Activated T-cell treated with anti-CD3 and anti-CD28 coated beads, Interleukin-2, amount 50 U/mL, for 24 hours (primary cell): ENCODE measurements at places on chromosomes 3 and 15.

- H3K27me3 ChIP-seq, result no peaks in the 10 kb centered on the region
- no peak overlapping the region for H3K27ac ChIP-seq
- no peak for DNase-seq
- H3K4me1 ChIP-seq, result peaks cover 58% of the 10 kb centered on the region
- H3K4me3 ChIP-seq, result no peak overlapping the region
Observed at GRCh38 chr3:32948625-32949445, 2.6 kb upstream of the CCR4 start.

- no peaks in the 10 kb centered on the region for H3K36me3 ChIP-seq
- H3K27ac ChIP-seq, result no peak overlapping the region
- no peak overlapping the region for H3K4me3 ChIP-seq
- peaks cover 6% of the 10 kb centered on the region for H3K27me3 ChIP-seq
- H3K4me1 ChIP-seq, result peaks cover 36% of the 10 kb centered on the region
Observed at GRCh38 chr15:43975326-43975725, 148.5 kb downstream of the WDR76 start.

GRCh38 chr3:12536423-12536822 lies 8.9 kb downstream of the MKRN2OS start:
- no peak for DNase-seq
- peaks cover 8% of the 10 kb centered on the region for H3K4me1 ChIP-seq
- H3K27me3 ChIP-seq, result no peaks in the 10 kb centered on the region
- H3K4me3 ChIP-seq, result no peak overlapping the region
- H3K36me3 ChIP-seq, result peaks cover 69% of the 10 kb centered on the region
- H3K27ac ChIP-seq, result no peak overlapping the region

DNA sequence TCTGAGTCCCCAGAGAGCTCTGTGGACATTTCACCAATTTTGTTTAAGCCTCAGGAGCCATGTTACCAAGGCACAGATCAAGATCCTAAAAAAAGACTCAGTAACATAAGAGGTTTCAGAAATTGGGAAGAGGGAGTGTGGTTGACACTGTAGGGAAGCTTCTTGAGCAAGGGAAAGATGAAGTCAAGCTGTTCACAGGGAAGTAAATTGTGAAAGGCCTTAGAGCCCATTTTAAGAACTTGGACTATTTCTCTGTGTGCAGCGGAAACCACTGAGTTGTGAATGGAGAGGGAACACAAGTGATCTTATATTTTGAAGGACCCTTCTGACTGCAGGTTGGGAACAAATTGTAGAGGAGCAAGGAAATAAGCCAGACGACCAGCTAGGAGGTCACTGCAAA lies 18.7 kb downstream of the BCL2A1 start:
- DNase-seq, result no peak
- no peaks in the 10 kb centered on the region for H3K27me3 ChIP-seq

DNA sequence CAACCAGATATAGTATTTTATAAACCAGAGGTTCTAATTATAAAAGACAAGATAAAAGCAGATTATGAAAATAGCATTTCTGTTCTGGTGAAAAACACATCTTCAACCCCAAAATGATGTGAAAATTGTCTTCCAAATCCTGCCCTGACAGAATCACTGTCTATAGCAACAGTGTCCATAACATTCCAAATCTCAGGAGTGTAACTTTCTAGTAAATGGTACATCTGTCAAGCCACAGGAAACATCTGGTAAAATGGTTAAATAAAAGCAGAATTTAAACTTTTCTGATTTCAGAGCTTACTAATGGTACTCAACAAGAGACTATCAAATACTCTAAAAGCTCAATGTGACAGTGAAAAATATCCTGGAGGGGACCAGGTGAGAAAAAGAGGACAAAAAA lies 60.5 kb downstream of the VGLL4 start:
- H3K27me3 ChIP-seq, result no peaks in the 10 kb centered on the region
- no peak overlapping the region for H3K27ac ChIP-seq
- H3K36me3 ChIP-seq, result peaks cover 25% of the 10 kb centered on the region
- H3K4me3 ChIP-seq, result no peak overlapping the region
- peaks cover 76% of the 10 kb centered on the region for H3K4me1 ChIP-seq

- H3K4me3 ChIP-seq, result no peak overlapping the region
- no peak for DNase-seq
- H3K27me3 ChIP-seq, result peaks cover 11% of the 10 kb centered on the region
- H3K36me3 ChIP-seq, result no peaks in the 10 kb centered on the region
- H3K27ac ChIP-seq, result no peak overlapping the region
Observed at GRCh38 chr15:78983146-78983918, 38.5 kb upstream of the CTSH start.

GRCh38 chr15:73052653-73053397 lies 562 bp downstream of the NEO1 start:
- H3K27ac ChIP-seq, result peak overlapping the region; percentile 37
- peak; percentile 43 for DNase-seq
- no peaks in the 10 kb centered on the region for H3K36me3 ChIP-seq
- H3K27me3 ChIP-seq, result peaks cover 15% of the 10 kb centered on the region
- H3K4me1 ChIP-seq, result peaks cover 11% of the 10 kb centered on the region
- H3K4me3 ChIP-seq, result peak overlapping the region; percentile 81

DNA sequence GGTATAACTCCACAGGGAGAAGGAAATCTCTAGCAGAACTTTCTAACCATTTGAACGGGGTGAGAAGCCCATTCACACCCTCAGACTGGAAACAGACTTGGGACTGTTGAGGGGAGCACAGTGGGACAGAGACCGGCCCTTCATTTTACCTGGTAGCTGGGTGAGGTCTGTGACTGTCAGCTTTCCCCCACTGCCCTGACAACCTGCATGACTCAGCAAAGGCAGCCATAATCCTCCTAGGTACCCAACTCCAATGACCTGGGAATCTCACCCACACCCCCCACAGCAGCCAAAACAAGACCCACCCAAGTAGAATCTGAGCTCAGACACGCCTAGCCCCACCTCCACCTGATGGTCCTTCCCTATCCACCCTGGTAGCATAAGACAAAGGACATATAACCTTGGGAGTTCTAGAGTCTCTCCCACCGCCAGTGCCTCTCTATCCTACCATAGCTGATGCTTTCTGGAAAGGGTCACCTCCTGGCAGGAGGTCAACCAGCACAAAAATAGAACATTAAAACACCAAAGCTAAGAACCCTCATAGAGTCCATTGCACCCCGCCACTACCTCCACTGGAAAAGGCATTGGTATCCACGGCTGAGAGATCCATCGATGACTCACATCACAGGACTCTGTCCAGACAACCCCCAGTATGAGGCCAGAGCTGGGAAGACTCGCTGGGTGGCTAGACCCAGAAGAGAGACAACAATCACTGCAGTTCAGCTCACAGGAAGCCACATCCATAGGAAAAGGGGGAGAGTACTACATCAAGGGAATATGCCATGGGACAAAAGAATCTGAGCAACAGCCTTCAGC lies 28.0 kb downstream of the SENP7 start:
- H3K4me3 ChIP-seq, result no peak overlapping the region
- H3K4me1 ChIP-seq, result peaks cover 61% of the 10 kb centered on the region
- no peak for DNase-seq
- H3K36me3 ChIP-seq, result peaks cover 69% of the 10 kb centered on the region
- H3K27me3 ChIP-seq, result no peaks in the 10 kb centered on the region
- peak overlapping the region; percentile 22 for H3K27ac ChIP-seq

- H3K27me3 ChIP-seq, result no peaks in the 10 kb centered on the region
- no peaks in the 10 kb centered on the region for H3K36me3 ChIP-seq
- no peak for DNase-seq
- H3K27ac ChIP-seq, result peak overlapping the region; percentile 53
- peaks cover 32% of the 10 kb centered on the region for H3K4me1 ChIP-seq
Observed at GRCh38 chr3:196620161-196620604, 19.3 kb upstream of the NRROS start.

- no peaks in the 10 kb centered on the region for H3K36me3 ChIP-seq
- H3K27ac ChIP-seq, result no peak overlapping the region
- no peaks in the 10 kb centered on the region for H3K4me1 ChIP-seq
- H3K27me3 ChIP-seq, result no peaks in the 10 kb centered on the region
Observed at GRCh38 chr3:161607056-161607455, 110.4 kb downstream of the OTOL1 start.

DNA sequence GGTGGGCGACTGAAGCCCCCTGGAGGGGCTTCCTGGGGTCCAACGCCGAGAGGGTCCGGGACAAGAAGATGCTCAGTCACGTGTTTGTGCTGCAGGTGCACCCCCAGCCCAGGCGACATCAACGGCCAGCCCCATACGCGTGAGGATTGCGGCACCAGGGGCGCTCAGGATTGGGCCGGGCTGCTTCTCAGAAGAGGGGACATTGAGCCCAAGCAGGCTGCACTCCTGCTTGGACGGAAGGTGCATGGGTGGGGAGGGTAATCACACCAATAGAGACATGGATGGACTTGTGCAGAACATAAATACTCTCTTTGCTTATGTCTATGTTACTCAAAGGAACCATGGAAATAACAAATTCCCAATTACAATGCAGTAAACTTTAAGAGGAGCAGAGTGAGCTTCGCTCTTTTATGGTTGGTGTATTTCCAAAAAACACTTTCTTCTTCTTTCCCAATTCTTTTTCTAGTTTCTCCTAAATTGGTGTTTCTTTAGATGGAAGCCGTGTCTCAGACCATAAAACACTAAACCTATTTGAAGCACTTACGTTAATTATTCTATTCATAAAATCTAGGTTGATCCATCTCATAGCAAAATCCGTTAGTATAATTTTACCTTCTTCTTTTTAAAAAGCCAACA lies 182.7 kb downstream of the GOLGA6L6 start:
- H3K36me3 ChIP-seq, result no peaks in the 10 kb centered on the region
- H3K4me1 ChIP-seq, result peaks cover 9% of the 10 kb centered on the region
- H3K27ac ChIP-seq, result no peak overlapping the region
- no peak for DNase-seq
- H3K4me3 ChIP-seq, result no peak overlapping the region

DNA sequence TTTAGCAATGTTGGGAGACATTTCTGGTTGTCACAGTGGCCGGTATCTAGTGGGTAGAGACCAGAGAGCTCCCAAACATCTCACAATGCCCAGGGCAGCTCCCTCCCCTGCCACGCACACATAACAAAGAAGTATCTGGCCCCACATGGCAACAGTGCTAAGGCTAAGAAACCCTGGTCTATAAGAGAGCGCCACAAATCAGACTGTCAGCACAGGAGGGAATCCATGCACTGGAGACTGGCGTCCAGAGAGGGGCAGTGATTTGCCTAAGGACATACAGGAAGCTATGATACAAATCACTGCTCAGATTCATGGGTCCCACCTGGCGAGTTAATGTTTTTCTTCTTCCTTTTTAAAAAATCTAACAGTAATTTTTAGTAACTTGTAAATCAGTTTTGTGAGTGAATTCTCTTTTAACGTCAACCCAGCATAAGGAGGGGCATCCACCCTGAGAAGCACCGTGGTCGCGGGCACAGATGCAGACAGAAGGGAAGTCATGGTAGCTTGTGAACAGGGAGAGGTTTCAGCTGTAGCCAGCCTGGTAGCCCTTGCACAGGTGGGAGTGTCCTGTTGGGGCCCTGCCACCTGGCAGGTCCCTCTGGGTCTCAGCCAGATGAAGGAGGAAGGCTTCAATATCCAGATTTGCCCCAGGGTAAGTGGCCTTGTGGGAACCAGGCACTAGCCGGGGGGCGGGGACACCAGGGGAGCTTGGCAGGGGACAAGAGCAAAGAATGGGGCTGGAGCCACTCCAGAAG lies 8.7 kb downstream of the ISG20 start:
- no peak overlapping the region for H3K4me3 ChIP-seq
- no peaks in the 10 kb centered on the region for H3K27me3 ChIP-seq
- peaks cover 67% of the 10 kb centered on the region for H3K36me3 ChIP-seq

DNA sequence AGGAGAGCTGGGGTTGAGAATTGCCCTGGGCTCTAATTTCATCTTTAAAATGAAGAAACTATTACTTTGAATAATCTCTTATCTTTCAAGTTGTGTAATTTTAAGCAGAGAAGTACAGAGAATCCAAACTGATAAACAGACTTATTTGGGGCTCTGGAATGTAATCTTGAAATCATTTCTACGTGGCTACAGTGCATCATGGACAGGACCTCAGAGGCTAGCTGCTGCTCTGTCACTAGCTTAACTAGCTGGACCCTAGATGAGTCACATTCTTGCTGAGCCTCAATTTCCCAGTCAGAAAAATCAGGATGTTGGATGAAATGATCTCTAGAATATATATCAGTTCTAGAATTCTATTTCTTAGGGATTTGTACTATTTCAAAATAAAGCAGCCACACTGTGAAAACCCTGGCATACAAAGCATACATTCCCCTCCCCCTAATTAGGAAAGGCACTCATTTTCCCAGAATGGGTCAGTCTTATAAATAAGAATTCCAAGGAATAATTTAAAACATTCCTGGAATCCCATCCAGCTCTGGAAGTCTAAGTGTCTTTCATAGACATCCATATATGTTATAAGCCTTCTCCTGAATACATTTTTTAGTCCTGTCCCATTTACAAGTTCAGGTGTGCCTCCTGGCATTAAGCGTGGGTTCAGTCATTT lies 47.2 kb downstream of the RASGRP1 start:
- no peaks in the 10 kb centered on the region for H3K27me3 ChIP-seq
- H3K27ac ChIP-seq, result peak overlapping the region; percentile 90
- H3K4me1 ChIP-seq, result peaks cover 61% of the 10 kb centered on the region
- H3K4me3 ChIP-seq, result no peak overlapping the region

DNA sequence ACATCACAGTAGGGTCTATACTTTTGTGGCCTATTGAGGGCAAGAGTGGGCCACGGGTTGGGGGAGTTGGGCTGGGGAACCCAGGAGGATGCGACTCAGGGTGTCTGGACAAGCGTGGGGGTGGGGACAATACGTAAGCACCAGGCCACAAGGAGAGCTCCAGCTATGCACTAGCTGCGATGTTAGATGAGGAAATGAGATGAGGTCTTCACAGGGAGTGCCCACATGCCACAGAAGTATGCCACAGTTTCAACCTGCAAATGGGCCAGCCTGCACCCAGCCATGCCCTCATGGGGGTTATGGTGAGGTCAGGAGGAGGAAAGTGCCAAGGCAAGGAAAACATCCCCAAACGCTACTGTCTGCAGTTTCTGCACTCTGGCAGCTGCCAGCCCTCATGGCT lies 30.5 kb downstream of the CACNA2D2 start:
- DNase-seq, result no peak
- peaks cover 15% of the 10 kb centered on the region for H3K4me1 ChIP-seq
- no peaks in the 10 kb centered on the region for H3K27me3 ChIP-seq
- H3K4me3 ChIP-seq, result no peak overlapping the region
- no peak overlapping the region for H3K27ac ChIP-seq

- no peak for DNase-seq
- H3K27ac ChIP-seq, result peak overlapping the region; percentile 64
- H3K4me1 ChIP-seq, result peaks cover 84% of the 10 kb centered on the region
- peaks cover 47% of the 10 kb centered on the region for H3K36me3 ChIP-seq
Observed at GRCh38 chr15:67074886-67075229, 9.5 kb downstream of the SMAD3 start.

DNA sequence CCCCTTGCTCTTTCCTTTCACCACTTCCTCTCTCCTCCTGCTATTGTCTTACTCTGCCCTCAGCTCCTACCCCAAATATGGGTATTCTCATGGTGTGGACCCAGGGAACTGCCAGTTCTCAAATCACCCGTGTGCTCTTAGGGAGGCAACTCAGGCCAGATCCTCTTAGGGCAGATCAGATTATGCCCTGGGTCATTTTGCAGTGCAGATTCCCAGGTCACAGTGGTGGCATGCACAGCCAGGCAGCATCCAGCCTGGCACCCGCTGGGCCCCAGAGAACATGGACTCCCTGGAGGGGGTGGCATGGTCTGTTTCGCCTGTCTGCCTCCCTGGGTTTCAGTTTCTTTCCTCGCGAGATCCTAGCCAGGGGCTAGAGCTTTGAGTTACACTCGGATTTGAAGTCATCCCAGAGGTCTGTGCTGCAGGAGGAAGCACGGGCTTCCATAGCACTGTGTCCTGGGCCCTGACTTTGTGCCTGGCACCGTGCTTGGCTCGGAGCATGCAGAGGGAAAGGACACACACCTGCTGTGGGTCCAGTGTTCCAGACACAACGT lies 96.1 kb downstream of the TOP2B start:
- H3K4me1 ChIP-seq, result no peaks in the 10 kb centered on the region
- no peaks in the 10 kb centered on the region for H3K36me3 ChIP-seq
- H3K27me3 ChIP-seq, result peaks cover 2% of the 10 kb centered on the region
- H3K27ac ChIP-seq, result no peak overlapping the region
- no peak overlapping the region for H3K4me3 ChIP-seq

GRCh38 chr3:16181361-16181760 lies 6.9 kb downstream of the GALNT15 start:
- H3K4me3 ChIP-seq, result no peak overlapping the region
- no peaks in the 10 kb centered on the region for H3K36me3 ChIP-seq
- no peak overlapping the region for H3K27ac ChIP-seq
